ENCODE measurements at places on chromosomes 11 and 22.
A peak's percentile ranks its signal among the peaks of the same experiment; 100 is the strongest.

DNA sequence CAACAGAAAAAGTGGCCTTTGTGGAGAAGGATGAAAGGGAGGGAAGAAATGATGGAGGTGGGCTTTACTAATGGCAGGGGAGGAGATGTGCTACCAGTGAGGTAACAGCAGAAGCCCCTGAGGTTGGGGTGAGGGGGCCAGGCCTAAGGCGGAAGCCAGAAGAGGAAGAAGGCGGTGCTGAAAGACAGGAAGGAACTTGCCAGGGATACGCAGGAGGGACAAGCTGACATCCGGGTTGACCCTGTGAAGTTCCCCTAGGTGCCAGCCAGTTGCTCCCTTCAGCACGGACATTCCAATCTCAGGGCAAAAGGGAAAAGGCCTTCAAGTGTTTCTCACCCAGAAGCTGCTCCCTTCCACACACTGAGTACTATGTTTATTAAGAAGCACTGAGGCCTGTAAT is 2.3 kb upstream of the TIRAP start:
- DNase-seq, result no peak

GRCh38 chr11:126217491-126217890 is 5.9 kb downstream of the FAM118B start:
- DNase-seq, result no peak

- DNase-seq, result no peak
Measured at GRCh38 chr11:102575012-102575411, 44.5 kb upstream of the MMP7 start.

GRCh38 chr11:23405350-23405937 is 545.2 kb upstream of the CCDC179 start:
- no peak for DNase-seq

DNA sequence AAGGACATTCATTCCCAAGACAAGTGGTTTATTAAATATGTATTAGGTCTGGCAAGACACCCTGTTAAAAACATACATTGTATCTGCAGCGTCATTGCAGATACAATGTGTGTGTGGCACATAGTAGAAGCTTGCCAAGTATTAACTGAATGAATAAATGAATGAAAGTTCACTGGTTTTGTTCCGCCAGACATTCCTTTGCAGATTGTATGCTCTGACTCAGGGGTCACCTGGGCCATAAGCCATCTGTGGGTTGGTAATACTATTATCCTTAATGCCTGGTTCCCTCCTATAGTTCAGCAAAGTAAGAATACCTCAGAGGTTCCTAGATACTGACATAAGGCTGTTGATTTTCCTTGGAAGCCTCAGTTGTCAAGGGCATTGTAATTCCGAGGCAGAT is 377.3 kb upstream of the CCDC90B start:
- DNase-seq, result no peak

DNA sequence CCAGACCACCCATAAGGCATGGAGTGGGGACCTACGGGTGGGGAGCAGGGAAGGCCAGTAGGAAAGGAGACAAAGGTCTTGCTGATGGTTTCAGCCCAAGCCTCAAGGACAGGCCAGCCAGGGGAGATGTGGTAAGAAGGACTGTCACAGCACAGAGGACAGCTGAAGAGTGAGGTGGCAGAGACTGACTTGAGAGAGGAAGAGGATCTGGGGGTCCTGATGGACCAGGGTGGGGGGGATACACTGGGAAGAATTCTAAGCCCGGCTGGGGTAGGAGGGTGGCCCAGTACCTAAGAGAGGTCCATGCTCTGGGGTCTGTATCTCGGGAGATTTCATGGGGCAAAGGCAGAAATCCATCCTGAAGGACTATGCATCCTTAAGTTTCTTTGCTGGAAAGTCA is 66.1 kb upstream of the THY1 start:
- no peak for DNase-seq

GRCh38 chr22:39148727-39149535 is 3.5 kb downstream of the CBX7 start:
- no peak for DNase-seq

DNA sequence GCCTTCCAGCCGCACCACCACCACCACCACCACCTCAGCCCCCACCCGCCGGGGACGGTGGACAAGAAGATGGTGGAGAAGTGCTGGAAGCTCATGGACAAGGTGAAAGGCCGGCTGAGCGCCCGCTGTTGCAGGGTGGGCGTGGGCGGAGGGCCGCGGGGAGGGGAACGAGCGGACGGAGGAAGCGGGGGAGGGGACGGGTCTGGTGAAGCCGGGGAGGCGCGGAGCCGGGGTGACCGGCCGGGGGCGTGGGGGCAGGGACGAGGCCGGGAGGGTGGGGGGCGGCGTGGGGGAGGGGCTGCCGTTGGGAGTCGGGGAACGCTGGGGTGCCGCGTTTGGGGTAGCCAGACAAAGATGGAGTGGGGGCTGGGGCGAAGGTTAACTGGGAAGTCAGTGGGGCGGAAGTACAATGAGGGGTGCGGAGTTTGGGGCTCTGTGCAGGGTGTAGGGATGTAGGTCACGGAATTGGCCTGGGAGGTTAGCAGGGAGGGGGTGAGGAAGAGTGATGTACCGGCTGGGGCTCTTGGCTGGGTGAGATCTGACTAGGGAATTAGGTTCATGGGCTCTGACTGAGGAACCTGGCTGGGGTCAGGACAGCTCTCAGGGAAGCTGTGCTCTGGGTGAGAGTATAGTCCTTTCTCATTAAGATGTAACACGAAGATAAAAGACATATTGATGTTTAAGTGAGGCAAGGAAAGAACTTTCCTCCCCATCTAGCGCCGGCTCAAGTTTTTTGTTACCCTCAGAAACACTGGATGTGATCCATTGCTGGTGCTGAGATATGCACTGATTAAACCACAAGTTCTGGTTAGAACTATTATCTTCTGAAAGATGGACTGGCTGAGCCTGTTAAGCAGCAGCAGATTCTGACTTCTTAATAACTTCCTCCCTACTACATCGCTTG is 624 bp downstream of the CBL start:
- DNase-seq, result peak; percentile 31

DNA sequence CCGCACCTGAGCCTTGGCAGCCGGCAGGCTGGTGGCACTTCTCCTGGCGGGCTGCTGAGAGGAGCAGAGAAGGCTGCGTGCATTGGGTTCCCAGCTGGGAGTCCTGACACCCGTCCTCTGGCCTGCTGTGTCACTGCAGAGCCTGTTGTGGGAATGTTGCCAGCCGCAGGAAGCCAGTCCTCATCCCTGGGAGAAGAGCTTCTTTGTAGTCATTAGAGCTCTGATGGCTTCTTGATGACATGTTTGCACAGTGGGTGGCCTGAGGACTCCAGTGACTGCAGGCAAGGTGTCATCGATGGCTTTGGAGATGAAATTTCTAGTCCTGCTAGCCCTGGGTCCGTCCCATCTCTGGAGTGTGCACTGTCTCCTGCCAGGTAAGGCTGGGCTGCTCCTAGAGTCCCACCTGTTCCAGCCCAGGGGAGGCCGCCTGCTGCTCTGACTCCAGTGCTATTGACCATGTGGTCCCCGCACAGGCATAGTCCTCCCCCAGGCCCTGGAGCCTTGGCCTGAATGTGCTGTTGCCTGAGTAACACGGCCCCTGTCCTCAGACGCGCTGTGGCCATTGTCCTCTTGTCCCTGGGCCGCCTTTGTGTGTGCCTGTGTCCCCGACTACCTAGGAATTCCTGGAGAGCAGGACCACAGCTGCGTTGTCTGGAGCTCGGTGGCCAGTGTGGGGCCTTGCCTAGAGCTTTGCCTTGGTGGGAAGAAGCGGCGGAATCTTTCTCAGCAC is 129.2 kb downstream of the CACNA1I start:
- DNase-seq, result no peak

- no peak for DNase-seq
Measured at GRCh38 chr11:94218372-94218771, 86.0 kb upstream of the IZUMO1R start.

GRCh38 chr11:60633645-60634044 is 65.8 kb upstream of the MS4A8 start:
- no peak for DNase-seq

DNA sequence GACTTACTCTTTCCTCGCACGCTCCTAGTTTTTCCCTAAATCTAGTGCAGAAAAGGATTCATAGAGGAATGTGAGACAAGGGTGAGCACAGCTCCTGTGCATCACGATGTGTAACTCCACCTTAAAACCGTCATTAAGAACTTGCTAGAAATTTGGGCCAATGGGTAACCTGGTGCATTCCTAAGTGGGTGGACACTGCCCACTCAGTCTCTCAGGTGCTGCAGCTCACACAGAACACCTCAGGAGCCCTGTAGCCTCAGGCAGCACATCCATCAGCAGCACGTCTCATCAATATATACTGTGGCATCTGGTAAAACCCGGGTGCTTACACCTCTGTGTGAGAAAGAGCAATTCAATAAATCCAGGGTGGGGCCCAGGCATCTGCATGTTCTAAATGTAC is 12.4 kb downstream of the POU2AF3 start:
- DNase-seq, result peak; percentile 84

DNA sequence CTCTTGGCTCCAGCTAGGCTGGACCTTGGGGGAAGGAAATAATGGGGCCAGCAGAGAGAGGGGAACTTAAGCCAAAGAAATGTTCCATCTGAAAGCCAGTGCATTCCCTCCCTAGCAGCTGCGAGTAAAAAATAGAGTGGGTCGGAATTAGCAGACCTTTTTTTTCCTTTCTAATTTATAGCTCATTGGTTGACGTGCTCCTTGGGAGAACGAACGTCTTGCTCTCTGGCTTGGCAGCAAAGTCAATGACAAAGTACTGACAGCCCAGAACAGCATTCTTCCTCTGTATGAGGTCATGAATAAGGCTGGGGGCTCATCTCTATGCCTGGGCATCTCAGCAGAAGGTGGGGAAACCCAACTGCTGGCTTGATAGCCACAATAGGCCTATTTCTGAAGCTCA is 65.0 kb downstream of the SEZ6L start:
- no peak for DNase-seq

DNA sequence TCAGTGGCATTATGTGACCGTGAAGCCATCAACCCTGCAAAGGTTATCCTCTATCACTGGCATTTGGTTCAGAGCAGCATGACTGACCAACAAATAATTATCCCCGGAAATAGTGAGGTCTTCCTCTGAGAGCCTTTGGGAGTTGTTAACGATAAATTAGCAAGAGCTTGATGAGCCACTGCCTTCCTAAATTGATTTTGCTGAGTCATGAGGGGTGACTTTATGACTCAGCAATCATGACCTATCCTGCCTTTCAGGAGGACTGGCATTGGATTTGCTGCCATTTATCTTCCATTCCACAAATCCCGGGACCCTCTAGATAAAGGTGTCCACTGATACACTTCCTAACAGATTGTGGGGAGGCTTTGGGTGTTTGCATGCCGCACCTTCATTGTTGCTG is 80.8 kb upstream of the MTNR1B start:
- peak; percentile 34 for DNase-seq

- no peak for DNase-seq
Measured at GRCh38 chr11:125062218-125062930, 731 bp upstream of the SLC37A2 start.

DNA sequence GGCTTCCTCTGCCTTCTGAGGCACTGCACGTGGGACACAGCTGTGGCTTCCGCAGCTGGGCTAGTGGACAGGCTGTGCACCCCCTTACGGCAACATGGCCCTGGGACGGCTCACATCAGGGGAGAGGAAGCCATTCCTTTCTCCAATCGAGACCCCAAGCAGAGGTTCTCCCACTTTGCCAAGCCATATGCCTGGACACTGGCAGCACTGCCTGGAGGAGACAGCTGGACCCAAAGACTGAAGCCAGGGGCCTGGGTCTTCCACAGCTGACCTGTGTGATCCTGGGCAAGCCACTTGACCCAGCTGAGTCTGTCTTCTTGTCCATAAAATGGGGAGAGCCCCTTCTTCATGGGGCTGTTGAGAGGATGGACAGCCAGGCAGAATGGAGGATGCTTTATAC is 65.4 kb downstream of the SHISAL1 start:
- DNase-seq, result no peak

DNA sequence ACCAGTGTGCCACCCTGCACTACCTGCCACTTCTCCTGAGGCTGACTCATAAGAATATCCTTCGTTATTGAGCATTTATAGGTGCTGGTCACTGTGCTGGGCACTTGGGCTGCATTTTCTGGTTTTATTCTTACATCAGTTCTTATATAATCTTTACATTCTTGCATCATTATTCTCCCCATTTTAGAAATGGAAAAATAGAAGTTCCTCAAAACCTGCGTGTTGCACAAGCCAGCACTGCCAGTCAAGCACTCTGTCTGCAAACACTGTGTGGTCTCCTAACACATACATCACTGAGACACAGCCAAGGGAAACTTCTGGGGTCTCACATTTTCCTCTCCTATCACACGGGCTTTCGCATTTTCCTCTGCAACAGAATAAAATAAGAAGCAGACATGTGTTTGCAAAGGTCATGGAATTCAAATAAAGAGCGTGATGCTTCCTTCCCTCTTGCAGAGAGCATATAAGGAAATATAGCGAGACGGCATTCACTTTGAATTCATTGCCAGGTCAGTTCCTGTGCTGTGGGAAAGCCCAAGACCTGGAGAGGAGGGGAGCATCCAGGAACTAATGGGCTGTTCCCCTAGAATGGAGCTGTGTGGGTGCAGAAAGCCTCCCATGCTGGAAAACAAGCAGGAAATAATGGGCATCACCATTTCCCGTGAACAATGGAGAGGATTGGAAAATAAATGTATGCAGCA is 73.9 kb upstream of the SEZ6L start:
- no peak for DNase-seq

Data from T47D (cell line).